ENCODE measurements at places on chromosomes 13 and 19. TPM values are rescaled to one million over a fixed set of nuclear protein-coding genes. Genes with fewer than 3 reads are reported as not detected.

PRODH2 gene
- not detected for total RNA-seq

UNC13A gene
- 0.17 TPM for total RNA-seq

GNG7 gene
- total RNA-seq: 2.8 TPM

PRTN3 gene
- not detected for total RNA-seq

CDX2 gene
- total RNA-seq: not detected

LPAR2 gene
- 27.4 TPM for total RNA-seq

LGI4 gene
- total RNA-seq: 1.3 TPM

ACP5 gene
- total RNA-seq: 6.6 TPM

HIPK4 gene
- total RNA-seq: 0.37 TPM

LPAR6 gene
- total RNA-seq: 2.7 TPM
